DND-41 (cell line): ENCODE measurements at places on chromosomes 2 and 18.

- no peaks in the 10 kb centered on the region for H3K27me3 ChIP-seq
- peaks cover 86% of the 10 kb centered on the region for H3K36me3 ChIP-seq
- peaks cover 91% of the 10 kb centered on the region for H3K4me1 ChIP-seq
- no peak overlapping the region for H3K4me3 ChIP-seq
Measured at GRCh38 chr2:239258248-239258647, 142.6 kb downstream of the HDAC4 start.

GRCh38 chr2:33292981-33293595, 183.4 kb upstream of the RASGRP3 start:
- H3K36me3 ChIP-seq: no peaks in the 10 kb centered on the region
- H3K4me1 ChIP-seq: no peaks in the 10 kb centered on the region
- no peaks in the 10 kb centered on the region for H3K27me3 ChIP-seq
- H3K4me3 ChIP-seq: no peak overlapping the region
- H3K27ac ChIP-seq: no peak overlapping the region
- no peak for DNase-seq

DNA sequence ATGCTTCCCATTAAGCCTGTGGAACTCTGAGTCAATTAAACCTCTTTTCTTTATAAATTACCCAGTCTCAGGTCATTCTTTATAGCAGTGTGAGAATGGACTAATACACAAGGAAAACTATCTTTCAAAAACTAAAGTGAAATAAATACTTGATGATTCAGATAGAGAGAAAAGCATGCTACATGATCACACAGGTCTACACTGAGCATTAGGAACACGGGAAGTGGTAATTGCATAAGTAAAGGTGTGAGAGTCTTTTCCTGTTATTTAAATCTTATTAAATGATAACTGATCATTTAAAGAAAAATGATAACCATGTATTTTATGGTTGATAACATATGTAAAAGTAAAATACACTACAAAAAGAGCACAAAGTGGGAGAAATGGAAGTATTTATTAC, 812.0 kb upstream of the RAB6C start:
- no peaks in the 10 kb centered on the region for H3K4me1 ChIP-seq
- peaks cover 11% of the 10 kb centered on the region for H3K27me3 ChIP-seq
- DNase-seq: no peak

- H3K4me1 ChIP-seq: no peaks in the 10 kb centered on the region
- H3K36me3 ChIP-seq: no peaks in the 10 kb centered on the region
- no peak for DNase-seq
- no peak overlapping the region for H3K4me3 ChIP-seq
Measured at GRCh38 chr2:75595541-75596395, 35.0 kb upstream of the EVA1A start.

- H3K36me3 ChIP-seq: no peaks in the 10 kb centered on the region; the same call in 1 of the 2 replicates
- H3K27ac ChIP-seq: peak overlapping the region; percentile 96
- no peak for DNase-seq
- no peaks in the 10 kb centered on the region for H3K27me3 ChIP-seq
Measured at GRCh38 chr18:35041815-35042387, 688 bp downstream of the MAPRE2 start.

DNA sequence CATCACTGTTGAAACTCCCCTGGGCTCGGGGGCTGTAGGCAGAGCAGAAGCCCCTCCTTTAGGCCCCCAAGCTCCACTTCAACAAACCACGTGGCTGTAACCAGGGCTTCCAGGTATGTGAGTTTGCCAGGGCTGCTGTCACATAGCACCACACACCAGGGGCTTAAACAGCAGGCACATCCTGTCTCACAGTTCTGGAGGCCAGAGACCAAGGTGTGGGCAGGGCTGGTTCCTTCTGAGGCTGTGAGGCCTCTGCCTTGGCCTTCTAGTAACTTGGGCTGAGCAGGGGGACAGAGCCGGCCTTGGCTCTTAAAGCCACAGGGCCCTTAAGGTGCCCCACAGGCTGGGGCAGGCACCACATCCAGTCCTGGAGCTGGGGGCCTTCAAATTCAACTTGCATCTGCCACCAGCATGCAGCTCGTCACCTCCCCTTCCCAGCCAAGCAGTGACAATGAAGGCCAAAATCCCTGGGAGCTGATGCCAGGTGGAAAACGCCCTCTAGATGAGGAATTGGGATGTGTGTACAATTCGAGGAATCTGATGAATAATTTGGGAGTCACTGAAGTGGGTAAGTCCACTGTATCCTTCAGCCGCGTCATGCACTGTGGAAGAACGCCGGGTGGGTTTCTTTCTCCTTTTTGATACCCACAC, 104.2 kb upstream of the ODC1 start:
- H3K27ac ChIP-seq: no peak overlapping the region
- no peaks in the 10 kb centered on the region for H3K4me1 ChIP-seq
- DNase-seq: no peak
- H3K4me3 ChIP-seq: no peak overlapping the region
- H3K27me3 ChIP-seq: no peaks in the 10 kb centered on the region
- no peaks in the 10 kb centered on the region for H3K36me3 ChIP-seq

DNA sequence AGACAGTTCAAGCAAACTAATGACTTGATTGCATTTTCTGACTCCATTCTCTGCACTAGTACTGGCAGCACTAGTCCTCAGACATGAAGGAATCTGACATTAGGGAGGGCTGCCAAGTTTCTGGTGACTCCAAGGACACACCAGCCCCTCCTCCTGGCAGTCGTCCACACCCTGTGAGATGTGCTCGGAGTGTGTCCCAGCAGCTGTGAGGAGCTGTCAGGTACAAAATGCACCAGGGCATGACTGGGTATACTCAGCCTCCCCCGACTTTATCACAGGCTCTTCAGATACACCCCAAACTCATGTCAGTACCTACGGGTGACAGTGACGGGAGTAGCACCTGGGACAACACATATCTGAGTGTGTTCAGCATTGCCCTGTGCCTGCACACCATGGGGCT, 43.1 kb downstream of the EDAR start:
- no peaks in the 10 kb centered on the region for H3K36me3 ChIP-seq
- no peak for DNase-seq
- H3K27me3 ChIP-seq: no peaks in the 10 kb centered on the region
- no peak overlapping the region for H3K4me3 ChIP-seq
- H3K27ac ChIP-seq: no peak overlapping the region
- no peaks in the 10 kb centered on the region for H3K4me1 ChIP-seq

GRCh38 chr2:12161085-12161484, 414.7 kb downstream of the LPIN1 start:
- no peak overlapping the region for H3K4me3 ChIP-seq
- no peak for DNase-seq
- H3K27me3 ChIP-seq: no peaks in the 10 kb centered on the region
- no peaks in the 10 kb centered on the region for H3K36me3 ChIP-seq

- no peaks in the 10 kb centered on the region for H3K27me3 ChIP-seq
- no peak for DNase-seq
- no peaks in the 10 kb centered on the region for H3K36me3 ChIP-seq
- no peaks in the 10 kb centered on the region for H3K4me1 ChIP-seq
Measured at GRCh38 chr18:45081566-45082181, 401.0 kb downstream of the SETBP1 start.

DNA sequence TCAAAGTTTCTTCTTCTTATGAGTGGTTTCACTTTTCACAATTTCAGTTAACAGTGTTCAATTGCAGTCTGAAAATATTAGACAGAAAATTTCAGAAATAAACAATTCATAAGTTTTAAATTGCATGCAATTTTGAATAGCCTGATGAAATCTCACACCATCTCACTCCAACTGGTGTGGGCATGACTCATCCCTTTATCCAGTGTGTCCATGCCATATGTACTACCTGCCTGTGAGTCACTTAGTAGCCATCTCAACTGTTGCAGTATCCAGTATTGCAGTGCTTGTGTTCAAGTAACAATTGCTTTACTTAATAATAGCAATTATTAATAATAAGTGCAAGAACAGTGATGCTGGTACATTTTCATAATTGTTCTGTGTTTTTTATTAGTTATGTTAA, 1202.5 kb downstream of the DSC3 start:
- DNase-seq: no peak
- no peaks in the 10 kb centered on the region for H3K36me3 ChIP-seq
